ENCODE measurements at places on chromosomes 4 and X. TPM values are rescaled to one million over a fixed set of nuclear protein-coding genes. Genes with fewer than 3 reads are reported as not detected.
A peak's percentile ranks its signal among the peaks of the same experiment; 100 is the strongest.

The GATA1 gene
- not detected for total RNA-seq

- DNase-seq = no peak
Measured at GRCh38 chrX:53188763-53189162, 36.2 kb downstream of the KDM5C start.

DNA sequence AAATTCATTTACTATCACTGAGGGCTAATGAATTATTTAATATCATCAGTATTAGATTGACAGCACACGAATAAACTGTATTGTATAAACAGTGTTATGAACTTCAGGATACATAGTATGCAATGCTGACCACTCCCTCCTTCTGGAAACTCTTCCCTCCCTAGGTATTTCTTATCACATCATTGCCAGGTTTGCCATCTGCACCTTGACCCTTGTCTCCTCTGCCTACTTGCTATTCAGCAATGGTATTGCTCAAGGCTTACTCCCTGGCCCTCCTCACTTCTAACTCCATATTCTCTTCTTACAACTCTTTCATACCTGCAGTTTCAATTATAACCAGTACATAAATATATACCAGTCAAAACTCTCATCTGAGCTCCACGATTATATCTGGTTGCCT lies 38.9 kb downstream of the ATP8A1 start:
- DNase-seq = no peak

The SNCA gene
- 4.6 TPM for total RNA-seq

GRCh38 chr4:72451349-72451748 lies 117.7 kb downstream of the ADAMTS3 start:
- DNase-seq = peak; percentile 37

The IL2RG gene
- total RNA-seq = 3.0 TPM

DNA sequence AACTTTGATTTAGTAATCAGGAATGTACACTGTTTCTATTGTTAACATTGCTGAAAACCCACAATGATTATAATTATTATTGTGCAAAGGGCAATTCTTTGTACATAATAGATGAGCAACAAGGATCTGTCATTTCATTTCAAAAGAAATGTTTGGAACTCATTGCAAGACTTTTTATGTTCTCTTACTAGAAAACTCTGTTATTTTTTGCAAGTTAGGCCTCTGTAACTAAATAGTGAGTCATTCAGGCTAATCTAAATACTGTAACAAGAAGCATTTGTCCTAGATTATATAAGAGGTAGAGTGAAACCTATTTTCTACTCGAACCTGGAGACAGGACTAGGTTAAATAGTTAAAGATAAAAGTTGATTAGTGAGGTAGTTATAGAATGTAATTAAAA lies 93.2 kb upstream of the FAM47B start:
- no peak for DNase-seq

The PQBP1 gene
- total RNA-seq = 64.5 TPM

The EFHC2 gene
- total RNA-seq = 14.6 TPM

The TMEM35A gene
- 0.30 TPM for total RNA-seq

DNA sequence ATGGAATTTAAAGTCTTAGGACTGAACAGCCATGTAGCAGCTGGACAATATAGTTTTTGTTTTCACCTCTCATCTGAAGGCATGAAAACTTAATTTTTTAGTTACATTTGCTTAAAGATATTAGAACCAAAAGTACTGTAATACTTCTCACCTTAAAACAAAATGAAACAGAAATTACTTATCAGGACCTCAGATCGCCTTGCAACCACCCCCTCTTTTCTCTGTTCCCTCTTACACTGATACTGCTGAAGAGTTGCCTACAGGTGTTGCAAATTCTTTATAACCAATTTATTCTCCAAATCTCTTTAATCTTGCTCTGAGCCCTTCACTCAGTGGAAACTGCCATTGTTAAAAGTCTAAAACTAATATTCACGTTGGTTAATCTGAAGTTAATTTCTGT lies 145.0 kb downstream of the SPCS3 start:
- DNase-seq = no peak

- DNase-seq = no peak
Measured at GRCh38 chrX:94695910-94696309, 1021.9 kb downstream of the FAM133A start.

The UGT2B15 gene
- total RNA-seq = not detected

- no peak for DNase-seq
Measured at GRCh38 chr4:108029016-108029720, 39.5 kb downstream of the HADH start.

The PLXNB3 gene
- total RNA-seq = 2.4 TPM

The TENM3 gene
- total RNA-seq = 6.8 TPM

The PPEF1 gene
- 0.25 TPM for total RNA-seq

DNA sequence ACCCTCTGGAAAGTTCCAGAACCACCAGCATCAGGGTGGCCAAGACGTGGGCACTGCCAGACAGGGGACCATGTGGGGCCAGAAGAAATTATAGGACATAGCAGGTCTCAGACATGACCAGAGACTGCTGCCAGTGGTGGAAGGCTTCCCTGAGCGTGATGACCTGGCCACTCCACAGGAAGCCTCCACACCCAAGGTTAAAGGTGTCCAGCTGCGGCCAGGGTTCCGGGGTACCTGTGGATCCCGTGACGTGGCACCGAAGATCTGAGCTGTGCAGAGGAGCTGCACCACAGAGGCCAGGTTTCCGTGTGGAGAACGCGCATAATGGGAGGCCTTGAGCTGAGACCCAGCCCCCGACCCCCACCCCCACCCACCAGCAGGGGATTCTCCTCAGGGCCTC lies 16.4 kb upstream of the CTBP1 start:
- DNase-seq = no peak

DNA sequence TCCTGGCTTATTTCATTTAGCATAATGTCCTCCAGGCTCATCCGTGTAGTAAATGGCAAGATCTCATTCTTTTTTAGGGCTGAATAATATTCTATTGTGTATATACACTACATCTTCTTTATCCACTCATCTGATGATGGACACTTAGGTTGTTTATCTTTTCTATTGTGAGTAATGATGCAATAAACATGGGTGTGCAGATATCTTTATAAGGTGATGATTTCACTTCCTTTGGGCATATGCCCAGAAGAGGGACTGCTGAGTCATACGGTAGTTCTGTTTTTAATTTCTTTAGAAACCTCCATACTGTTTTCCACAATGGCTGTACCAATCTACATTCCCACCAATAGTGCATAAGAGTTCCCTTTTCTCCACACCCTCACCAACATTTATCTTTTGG lies 317.6 kb upstream of the CNKSR2 start:
- DNase-seq = no peak

The GAGE12E gene
- total RNA-seq = not detected

DNA sequence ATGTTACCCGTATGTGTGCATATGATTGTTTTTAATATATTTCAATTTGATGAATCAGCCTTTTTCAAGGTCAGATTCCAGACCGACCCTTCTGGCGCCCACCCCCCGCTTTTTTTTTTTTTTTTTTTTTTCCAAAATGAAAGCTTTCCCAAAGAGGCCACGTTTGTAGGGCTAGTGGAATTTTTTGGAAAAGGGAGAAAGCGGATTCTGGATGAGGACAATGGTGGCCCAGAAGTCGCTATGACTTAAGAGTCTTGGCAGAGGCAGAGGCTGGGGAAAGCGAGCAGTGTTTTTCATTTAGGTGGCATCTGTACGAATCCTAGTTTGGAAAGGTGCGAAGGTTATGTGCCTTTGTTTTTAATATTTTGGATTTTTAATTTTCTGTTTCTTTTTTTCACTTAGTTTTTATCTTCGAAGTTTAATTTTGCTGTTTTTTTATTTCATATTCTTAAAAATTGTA lies 14.6 kb downstream of the NDUFB11 start:
- no peak for DNase-seq

GRCh38 chrX:150035531-150035930 lies 97.2 kb upstream of the EOLA2 start:
- DNase-seq = no peak

- no peak for DNase-seq
Measured at GRCh38 chrX:100829730-100830129, 9.5 kb downstream of the CSTF2 start.

- no peak for DNase-seq
Measured at GRCh38 chrX:24262309-24262708, 51.6 kb downstream of the SUPT20HL2 start.

All from left ventricle myocardium superior (tissue), 1 donor.